ENCODE measurements at places on chromosomes 5 and 9.

GRCh38 chr9:22582221-22582620, 135.6 kb downstream of the DMRTA1 start:
- no peak for DNase-seq

GRCh38 chr5:170846416-170846815, 15.4 kb upstream of the RANBP17 start:
- DNase-seq, result no peak

- DNase-seq, result peak; percentile 54
Observed at GRCh38 chr5:89572696-89573095, 689.7 kb upstream of the MEF2C start.

DNA sequence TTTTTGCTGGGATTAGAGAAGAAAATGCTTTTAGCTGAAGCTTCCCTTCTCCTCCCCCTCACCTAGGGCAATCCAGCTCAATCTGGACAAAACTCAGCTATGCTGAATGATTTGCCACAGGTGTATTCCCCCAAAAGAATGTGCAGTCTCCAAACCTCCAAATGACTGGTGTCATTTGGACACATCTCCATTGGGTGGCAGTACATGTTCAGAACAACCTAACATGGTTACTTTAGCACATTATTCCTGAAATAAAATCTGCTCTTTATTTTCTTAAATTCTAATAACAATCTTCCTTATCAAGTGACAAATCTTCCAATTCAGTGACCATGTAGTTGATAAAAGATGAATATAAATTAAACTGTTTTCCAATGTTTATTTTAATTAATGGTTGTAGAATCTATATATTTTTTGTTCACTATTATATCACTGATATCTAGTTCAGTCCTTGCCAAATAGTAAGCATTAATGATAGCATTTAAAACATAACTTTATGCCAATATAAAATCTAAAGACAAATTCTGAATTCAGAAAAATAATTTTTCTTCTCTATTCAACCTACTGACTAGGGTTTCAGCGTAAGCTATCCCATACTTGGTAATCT, 61.3 kb upstream of the MOCS2 start:
- peak; percentile 16 for DNase-seq
